ENCODE measurements at places on chromosomes 1 and 21.

GRCh38 chr1:183129921-183130690 lies 56.0 kb upstream of the LAMC2 start:
- DNase-seq = no peak

DNA sequence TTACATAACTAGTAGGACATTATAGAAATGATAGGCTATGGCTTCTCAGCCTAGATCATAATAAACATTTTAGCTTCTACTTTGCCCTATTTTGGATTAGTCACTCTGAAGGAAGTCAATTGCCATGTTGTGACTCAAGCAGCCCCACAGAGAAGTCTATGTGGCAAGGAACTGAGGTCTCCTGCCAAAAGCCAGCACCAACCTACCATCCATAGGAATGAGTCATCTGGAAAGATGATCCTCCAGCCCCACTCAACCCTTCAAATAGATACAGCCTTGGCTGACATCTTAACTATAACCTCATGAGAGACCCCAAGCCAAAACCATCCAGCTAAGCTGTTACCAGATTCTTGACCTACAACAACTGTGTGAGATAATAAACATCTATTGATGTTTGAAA lies 76.3 kb upstream of the BEND5 start:
- DNase-seq = no peak

DNA sequence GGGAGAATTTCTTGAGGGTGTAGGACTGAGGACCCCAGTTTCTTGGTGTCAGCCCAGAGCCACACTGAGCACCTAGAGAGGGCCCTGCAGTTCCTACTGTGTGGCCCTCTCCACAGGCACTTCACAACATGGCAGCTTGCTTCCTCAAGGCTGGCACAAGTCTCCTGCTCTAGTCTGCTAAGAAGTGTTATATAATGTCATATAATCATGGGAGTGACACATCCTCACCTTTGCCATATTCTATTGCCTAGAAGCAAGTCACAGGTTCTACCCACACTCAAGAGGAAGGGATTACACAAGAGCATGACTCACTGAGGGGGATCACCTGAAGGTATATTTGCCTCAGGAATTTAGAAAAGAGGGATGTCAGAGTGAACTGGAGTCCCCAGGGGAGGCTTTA lies 5.5 kb upstream of the SNX27 start:
- DNase-seq = no peak

- DNase-seq = no peak
These were observed 17.6 kb downstream of the HSPG2 start for GRCh38 chr1:21919520-21919919.

DNA sequence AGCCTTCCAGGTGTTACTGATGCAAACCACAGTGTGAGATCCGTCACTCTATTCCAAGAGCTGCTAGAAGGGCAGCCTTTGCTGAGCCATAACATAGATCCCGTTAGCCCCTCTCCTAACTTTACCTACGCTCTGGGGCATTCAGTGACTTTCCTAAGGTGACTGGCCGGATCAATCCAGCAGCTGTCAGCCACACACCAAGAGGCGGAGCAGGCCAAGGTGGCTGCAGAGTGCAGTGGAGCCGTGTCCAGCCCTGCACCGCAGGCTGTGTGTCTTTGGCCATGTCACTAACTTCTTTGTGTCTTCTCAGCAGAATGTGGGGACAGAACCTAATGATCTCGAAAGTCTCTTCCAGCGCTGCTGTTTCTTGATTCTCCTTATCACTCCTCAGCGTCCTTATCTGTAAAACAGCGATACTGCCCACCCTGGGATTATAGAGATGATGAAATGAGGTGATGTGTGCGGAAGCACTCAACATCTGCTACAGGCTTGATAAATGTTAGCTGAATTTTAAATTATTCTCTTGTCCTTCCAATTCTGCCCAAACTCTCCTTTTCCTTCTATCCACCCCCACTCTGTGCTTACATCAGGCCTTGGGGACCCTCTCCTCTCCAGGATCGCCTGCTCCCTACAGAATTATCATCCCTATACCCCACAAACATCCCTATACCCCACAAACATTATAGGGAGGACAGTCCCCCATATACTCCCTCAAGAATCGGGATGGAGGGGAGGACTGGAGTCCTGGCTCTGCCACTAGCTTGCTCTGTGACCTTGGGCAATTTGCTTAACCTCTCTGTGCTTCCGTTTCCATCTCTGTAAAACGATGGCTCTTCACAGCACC lies 25.8 kb upstream of the LRRN2 start:
- peak; percentile 65 for DNase-seq

DNA sequence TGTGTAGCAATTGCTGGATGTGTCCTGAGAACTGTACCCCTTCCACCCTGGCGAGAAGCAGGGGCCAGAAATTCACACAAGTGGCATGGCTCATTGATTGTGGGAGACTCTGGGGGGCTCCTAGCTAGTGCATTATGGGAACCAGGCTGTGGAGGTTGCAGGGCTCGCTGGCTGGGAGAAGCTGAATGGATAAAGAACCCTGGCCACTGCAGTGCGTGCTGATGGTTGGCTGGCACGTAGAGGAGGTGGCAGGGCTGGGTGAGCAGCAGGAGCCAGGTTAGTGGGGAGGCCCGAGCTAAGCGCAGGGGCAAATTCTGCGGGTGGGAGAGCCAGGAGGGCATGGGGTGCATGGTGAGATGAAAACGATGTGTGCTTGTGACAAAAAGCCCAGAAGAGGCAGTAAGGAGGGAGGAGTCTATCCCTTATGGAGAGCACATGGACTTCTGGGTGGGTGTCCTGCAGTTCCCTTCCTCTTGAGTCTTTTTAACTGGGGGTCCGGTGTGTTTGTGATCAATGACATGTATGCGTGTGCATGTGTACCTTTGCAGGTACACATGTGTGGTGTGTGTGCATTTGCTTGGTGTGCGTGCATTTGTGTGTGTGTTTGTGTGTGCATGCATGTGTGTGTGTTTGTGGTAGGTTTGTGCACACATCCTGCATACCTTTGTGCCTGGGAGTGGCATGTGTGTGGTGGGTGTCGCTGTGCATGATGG lies 3.6 kb downstream of the GUK1 start:
- DNase-seq = no peak

DNA sequence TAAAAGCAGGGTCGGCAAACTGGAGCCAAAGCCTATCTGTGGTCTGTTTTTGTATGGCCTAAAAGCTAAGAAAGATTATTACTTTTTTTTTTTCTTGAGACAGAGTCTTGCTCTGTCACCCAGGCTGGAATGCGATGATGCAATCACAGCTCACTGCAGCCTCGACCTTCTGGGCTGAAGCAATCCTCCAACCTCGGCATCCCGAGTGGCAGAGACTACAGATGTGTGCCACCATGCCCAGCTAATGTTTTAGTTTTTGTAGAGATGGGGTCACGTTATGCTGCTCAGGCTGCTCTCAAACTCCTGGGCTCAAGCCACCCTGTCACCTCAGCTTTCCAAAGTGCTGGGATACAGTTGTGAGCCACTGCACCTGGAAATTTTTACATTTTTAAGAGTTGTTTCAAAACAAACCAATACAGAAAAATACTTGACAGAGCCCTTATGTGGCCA lies 6.5 kb upstream of the GLRX2 start:
- peak; percentile 33 for DNase-seq

DNA sequence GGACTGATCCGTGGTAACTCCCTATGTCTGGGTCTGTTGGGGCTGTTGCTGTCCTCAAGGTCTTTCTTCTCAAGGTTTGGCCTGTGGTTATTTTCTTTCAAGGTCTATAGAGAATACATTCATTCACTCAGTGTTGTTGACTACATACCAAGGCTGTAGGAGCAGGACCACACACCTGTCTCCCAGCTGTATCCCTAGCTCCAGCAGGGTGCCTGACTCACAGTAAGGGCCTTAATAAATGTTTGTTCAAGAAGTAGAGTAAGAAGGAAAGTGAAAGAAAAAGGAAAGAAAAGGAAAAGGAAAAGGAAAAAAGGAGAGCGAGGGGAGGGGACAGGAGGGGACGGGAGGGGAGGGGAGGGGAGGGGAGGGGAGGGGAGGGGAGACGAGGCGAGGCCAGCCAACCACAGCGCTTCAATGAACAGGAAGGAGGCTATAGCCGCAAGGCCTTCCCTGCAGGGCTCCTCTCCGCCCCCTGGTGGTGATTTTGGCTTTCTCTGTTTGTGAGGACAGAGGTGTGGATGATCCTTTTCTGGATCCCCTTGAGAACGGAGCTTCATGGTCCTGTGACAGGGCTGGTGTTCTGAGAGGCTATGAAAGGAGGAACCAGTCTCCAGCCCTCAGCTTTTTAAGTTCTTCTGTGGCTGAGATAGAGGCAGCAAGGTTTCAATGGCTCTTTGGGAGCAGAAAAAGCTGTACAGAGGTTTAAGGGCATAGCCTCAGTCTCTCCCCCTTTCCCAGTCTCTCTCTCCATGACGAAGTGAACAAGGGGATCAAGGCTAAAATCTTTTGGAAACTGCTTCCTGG lies 30.6 kb upstream of the LCE5A start:
- DNase-seq = peak; percentile 69

GRCh38 chr21:42570362-42570761 lies 56.7 kb downstream of the SLC37A1 start:
- DNase-seq = no peak

GRCh38 chr1:53369034-53369750 lies 41.3 kb upstream of the LRP8 start:
- DNase-seq = peak; percentile 40

- no peak for DNase-seq
These were observed 15.4 kb downstream of the C1orf198 start for GRCh38 chr1:230852959-230853358.

DNA sequence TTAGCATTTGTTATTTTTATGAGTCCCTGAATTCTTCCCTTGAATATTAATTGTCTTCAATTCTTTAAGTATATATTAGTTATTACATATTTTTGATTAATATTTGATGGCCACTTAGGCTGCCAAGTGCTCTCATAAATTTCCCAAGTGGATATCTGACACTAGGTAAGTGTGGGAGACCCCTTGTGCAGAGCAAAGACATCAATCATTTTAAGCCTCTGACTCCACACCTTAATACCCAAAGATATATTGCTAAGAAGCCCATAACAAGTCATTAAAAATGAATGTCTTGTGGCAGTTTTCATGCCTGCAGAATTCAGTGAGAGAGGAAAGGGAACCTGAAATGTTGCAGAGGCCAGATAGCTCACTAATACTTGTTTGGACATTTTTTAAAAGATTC lies 58.4 kb upstream of the PROX1 start:
- no peak for DNase-seq

DNA sequence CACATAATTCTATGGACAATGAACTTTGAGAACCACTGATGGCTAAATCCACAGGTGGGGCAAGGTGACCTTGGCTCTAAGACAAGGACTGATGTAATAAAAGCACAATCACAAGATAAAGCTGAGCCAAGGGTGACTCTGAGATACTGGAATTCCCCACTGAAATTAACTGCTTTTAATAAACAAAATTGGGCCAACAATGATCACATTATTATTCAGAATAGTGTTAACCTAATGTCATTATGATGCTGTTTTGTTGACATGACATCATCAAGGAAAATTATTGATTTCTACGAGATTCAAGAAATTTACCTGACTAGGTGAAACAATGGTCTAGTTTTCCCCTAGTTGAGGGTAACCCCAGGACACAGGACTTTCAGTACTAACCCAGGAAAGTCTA lies 273.7 kb upstream of the NFIA start:
- no peak for DNase-seq

DNA sequence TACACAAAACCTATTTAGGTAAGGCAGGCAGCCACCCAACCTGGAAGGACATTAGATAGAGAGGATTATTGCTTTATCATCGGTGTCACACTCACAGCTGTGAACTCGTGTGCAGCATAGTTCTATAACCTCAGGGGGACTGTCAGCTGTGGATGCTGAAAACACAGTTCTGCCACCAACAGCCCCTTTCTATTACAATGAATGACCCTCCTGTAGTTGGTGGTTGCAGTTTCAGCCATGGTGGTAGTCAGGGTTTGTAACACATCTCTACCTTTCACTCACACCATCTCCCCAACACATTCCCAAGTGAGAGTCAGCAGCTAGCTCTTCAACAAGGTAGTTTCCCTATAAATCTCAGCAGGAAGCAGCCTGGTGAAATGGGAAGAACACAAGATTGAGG lies 136.8 kb downstream of the ZC3H11B start:
- DNase-seq = no peak

- no peak for DNase-seq
These were observed 13.7 kb downstream of the GGPS1 start for GRCh38 chr1:235342039-235342438.

DNA sequence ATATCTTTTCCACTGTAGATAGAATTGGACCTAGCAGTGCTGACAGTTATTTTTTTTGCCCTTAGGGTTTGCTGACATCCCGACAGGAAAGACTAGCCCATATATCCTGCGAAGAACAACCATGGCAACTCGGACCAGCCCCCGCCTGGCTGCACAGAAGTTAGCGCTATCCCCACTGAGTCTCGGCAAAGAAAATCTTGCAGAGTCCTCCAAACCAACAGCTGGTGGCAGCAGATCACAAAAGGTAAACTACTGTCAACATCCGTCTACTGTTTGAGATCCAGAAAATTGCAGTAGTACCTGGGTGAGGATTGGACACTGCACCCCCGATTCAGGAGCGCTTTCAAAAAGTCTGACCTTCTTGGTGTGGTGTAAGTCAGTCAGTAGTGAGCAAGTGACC lies 55.8 kb downstream of the CENPF start:
- no peak for DNase-seq

GRCh38 chr1:166233750-166234366 lies 67.1 kb upstream of the FAM78B start:
- DNase-seq = no peak

- DNase-seq = no peak
These were observed 22.7 kb downstream of the SDC3 start for GRCh38 chr1:30885570-30886522.

DNA sequence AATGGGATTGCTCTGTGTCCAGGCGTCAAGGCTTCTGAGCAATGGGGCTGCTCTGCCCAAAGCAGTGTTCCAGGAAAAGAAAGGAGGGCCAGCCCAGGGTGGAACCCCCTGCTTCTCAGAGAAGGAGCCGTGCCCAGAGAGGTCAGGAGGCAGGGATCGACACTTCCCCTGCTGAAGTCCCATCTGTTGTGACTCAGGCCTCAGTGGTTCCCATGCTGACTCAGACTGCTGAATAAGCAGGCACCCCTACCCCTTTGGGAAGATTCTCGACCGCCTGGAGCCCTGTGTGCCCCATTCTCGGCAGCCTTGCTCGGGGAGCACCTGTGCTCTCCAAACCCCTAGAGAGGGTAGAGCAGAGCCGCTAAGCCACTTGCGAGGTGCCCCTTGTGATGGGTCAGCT lies 23.9 kb downstream of the PKP1 start:
- no peak for DNase-seq

- no peak for DNase-seq
These were observed 10.4 kb downstream of the LDLRAD1 start for GRCh38 chr1:54007613-54008012.

DNA sequence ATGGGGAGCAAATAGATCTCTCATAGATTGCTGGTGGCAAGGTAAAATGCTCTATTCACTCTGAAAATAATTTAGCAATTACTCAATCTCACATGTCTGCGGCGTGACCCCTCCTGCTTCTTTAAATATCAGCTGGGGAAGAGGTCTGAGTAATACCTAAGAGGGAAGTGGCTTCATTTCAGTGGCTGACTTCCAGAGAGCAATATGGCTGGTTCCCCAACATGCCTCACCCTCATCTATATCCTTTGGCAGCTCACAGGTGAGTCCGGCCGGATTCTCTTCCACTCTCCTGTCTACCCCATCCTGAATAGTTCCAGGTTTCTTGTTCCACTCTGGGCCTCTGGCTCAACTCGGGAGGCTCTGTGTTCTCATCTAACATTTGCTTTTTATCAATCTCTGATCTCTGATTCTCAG lies at the start of gene SLAMF7:
TSS of gene SLAMF7 (plus strand) at position 150 of the 414 bp plus-strand sequence. CDS start at position 205, 55 bp downstream.
- DNase-seq = peak; percentile 50

- DNase-seq = no peak
These were observed 19.3 kb downstream of the INSRR start for GRCh38 chr1:156839426-156840109.

- DNase-seq = peak; percentile 15
These were observed 49.5 kb upstream of the GCLM start for GRCh38 chr1:93958726-93959100.

Data from hematopoietic multipotent progenitor cell treated with erythropoietin and hydrocortisone succinate and interleukin-3 and kit ligand, for 6 days (in vitro differentiated cells).